NCI-H82 (cell line): ENCODE measurements at places on chromosomes 3 and 15.

DNA sequence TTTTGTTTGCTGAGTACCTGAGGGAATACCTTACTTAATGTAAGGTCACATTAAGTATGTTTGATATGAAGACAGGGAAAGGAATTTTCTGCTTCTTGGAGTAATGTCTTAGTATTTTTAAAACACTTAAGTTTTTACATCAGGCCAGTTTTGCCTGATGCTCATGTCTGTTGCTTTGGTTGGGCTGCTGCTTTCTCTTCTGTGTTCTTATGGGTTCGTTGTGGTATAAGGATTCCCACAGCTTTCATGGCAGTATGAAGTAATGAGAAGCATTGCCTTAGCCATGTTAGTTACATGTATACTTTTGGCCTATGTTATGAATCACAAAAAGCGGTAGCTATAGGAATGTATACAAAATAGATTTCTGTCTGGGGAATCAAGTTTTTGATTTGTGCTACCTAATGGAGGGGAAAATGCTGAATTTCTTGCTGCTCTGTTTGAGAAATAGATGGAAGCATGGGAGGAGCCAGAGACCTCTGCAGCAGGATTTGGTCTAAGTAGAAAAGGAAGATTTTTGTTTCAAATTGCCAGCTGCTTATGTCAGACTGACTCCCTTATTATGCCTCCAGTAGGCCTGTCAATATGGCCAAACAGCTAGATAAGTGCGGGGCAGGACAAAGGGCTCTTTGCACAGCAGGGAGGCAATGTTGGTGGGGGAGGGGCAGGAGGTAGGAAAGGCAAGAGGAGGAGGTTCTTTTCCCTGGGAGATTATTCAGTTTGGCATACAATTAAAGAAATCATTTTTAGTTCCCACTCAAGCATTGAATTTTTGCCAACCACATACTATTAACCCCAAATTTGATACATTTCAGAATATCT is 5.2 kb downstream of the SETD5 start:
- DNase-seq, result peak; percentile 91

DNA sequence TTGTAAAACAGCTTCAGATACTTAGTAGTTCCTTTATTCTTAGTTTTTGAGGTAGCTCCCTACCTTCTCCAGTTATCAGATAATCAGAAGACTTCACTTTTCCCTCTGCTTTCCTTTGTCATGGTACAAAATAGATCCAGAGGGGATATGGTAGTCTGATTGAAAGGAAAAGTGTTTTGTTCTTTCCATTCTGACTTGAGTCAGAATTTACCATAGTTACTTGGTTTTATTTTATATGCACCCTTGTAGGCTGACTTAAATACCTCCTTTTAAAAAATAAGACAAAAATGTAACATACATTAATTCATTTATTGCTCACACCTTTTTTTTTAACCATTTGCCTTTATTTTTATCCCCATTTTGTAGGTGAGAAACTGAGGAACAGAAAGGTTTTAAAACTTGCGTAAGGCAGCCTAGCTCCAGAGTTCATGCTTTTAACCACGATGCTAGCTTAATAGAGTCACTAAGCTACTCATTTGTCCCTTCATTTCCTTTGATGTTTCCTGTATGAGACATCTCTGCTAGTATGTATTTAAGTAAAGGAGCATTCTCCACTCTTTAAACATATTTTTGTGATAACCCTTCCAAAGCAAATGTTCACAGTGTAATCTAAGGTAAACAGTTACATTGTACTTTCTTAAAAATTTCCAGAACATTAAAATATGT is 187.5 kb downstream of the KLHL25 start:
- no peak for DNase-seq

- DNase-seq, result no peak
Measured at GRCh38 chr15:92848852-92849598, 51.1 kb upstream of the CHD2 start.

- DNase-seq, result no peak
Measured at GRCh38 chr3:116563351-116563750, 118.1 kb upstream of the LSAMP start.

DNA sequence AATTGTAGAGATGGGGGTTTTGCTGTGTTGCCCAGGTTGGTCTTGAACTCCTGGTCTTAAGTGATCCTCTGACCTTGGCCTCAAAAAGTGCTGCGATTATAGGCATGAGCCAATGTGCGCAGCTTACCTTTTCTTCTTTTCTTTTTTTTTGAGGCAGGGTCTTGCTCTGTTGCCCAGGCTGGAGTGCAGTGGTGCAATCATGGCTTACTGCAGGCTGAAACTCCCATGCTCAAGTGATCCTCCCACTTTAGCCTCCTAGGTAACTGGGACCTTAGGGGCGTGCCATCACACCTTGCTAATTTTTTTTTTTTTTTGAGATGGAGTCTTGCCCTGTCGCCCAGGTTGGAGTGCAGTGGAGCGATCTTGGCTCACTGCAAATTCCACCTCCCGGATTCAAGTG is 13.0 kb downstream of the RBM6 start:
- DNase-seq, result no peak

DNA sequence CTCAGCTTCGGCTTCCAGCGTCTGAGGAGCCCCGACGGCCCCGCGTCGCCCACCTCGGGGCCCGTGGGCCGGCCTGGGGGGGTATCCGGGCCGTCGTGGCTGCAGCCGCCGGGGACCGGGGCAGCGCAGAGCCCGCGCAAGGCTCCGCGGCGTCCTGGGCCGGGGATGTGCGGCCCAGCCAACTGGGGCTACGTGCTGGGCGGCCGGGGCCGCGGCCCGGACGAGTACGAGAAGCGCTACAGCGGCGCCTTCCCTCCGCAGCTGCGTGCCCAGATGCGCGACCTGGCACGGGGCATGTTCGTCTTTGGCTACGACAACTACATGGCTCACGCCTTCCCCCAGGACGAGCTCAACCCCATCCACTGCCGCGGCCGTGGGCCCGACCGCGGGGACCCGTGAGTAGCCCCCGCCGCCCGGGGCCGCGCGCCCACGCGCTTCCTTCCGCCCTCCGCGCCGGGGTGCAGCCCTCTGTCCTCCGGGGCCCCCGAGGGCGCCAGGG is 462 bp downstream of the EDEM1 start:
- peak; percentile 38 for DNase-seq

- peak; percentile 7 for DNase-seq
Measured at GRCh38 chr3:116433552-116433951, 11.7 kb downstream of the LSAMP start.

DNA sequence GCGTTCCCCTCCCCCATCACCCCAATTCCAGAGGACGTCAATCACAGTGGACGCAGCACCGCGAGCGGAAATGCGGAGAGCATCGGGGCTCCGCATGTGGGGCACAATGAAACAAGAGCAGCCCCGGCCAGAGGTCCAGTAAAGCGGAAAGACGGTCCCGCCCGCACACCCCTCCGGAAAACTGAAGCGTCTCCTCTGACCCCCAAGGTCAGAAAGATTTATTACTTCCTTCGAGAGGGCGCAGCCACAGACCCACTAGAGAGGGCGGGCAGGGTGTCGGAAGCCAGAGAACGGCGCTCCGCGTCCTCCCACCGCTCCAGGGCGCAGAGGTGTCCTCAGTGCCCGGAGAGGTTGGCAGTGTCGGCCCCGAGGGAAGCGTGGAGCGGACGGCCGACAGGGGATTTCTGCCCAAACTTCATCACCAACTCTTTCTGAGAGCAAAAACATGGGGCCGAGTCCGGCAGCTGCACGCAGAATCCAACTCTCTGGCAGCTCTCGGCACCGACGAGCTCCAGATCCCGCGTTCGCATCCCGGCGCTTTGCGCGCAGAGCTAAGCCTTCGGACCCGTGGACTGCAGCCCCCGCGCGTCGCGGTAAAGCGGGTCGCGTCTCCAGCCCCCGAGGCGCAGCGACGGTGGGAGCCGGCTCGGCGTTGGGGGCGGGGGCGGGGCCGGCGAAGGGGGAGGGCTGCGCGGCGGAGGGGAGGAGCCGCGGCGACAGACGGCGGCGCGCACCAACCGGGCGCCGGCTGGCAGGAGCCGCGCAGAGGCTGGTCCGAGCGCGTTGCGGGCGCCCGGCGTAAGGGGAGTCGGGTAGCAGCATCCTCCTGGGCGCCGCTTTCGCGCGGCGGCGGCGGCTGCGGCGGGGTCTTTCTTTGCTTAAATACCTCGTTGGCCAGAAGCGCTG is at the start of gene CHST2:
Gene CHST2, plus strand, starts transcription at position 763 of the 906 bp plus-strand sequence. CDS start 1,046 bp downstream, outside the sequence.
- DNase-seq, result peak; percentile 90

- peak; percentile 40 for DNase-seq
Measured at GRCh38 chr15:58486062-58486461, 54.3 kb downstream of the LIPC start.

GRCh38 chr3:185659942-185660921 is 74.1 kb downstream of the SENP2 start:
- peak; percentile 92 for DNase-seq

DNA sequence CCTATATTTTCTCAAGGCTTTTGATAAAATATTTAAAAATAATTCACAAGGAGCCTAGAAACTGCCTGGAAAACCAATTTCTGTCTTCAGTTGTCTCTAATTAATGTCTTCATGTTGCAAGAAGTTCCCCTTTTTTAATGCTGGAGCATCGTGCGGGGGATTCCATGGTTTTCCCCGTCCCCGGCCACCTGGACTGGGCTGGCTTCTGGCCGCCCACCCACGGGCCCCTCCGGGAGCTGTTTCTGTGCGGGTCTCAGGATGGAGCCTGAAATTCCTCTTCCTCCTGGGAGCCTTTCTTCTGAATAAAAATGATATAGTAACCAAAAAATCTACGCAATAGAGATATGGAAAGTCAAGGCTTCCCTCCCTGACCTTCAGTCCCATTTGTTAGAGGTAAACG is 8.1 kb upstream of the LRRK1 start:
- DNase-seq, result no peak

GRCh38 chr3:85074003-85074402 is 115.2 kb downstream of the CADM2 start:
- DNase-seq, result no peak

DNA sequence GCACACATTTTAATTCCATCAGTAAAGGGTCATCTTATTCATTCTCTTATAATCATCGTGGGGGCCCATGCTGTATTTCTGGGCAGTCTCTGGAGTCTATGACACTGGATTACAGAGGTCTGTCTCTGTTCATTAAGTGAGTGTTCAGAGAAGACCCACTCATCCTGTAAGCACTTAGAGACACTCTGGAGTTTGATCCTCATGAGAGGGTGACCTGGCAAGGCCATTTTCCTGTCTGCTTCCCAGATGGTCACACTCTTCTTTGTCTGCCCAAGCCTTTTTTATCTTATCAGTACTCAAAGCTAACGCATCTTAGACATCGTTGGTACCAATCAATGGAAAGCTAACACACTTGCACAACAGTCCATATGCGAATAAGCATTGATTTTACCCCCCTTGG is 333.1 kb downstream of the RORA start:
- peak; percentile 82 for DNase-seq

GRCh38 chr3:26621906-26622620 is 509 bp upstream of the LRRC3B start:
- peak; percentile 6 for DNase-seq

DNA sequence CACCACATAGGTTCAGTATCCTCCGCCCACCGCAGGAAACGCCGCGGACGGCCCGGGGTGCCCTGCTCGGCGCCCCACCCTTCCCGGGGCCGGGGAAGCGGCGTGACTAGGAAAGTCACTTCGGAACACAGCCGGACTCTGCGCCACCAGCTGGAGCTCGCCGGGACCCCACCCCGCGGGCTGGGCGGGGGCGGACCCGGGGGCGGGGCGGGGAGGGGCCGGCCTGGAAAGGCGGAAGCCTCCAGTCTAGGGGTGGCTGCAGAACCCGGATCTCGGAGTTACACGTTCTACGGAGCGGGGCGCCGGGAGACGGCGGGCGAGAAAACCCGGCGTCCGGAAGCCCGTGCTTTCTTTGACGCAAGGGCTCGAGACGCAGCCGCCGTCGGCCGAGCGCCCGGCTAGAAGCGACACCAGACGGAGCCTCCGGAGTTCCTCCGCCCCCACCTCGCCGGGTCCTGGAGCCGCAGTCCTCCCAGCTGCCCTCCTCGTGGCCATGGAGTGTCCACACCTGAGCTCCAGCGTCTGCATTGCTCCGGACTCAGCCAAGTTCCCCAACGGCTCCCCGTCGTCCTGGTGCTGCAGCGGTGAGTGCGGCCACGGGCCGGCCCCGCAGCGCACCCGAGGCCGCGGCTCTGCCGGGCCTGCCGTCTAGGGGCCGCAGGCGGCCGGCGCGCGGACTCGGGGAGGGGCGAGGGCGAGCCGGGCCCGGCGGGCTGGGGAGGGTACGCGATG is at the start of gene USP3:
Gene USP3, plus strand, starts transcription at position 347 of the 732 bp plus-strand sequence. Its CDS starts 147 bp downstream, at position 494.
- peak; percentile 98 for DNase-seq

GRCh38 chr3:55190331-55190730 is 262.5 kb upstream of the LRTM1 start:
- DNase-seq, result peak; percentile 13

DNA sequence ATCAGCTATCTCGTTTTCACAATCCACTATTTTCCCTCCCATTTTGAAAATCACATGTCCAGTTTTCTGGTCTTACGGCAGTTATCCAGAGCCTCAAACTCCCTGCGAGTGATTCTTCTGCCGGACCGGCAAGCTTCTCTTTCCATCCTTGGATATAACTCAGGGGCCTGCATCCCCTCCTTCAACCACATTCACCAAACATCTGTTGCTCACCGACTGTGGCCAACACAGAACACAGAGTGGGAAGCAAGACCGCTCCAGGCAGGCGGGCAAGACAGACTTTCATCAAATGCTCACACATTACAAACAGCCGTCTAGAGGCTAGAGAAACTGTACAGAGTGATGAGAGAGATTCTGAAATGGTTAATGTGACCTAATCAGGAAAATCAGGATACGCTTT is 7.6 kb upstream of the SLC12A8 start:
- no peak for DNase-seq

GRCh38 chr3:113697500-113698090 is 1.2 kb upstream of the USF3 start:
- no peak for DNase-seq

DNA sequence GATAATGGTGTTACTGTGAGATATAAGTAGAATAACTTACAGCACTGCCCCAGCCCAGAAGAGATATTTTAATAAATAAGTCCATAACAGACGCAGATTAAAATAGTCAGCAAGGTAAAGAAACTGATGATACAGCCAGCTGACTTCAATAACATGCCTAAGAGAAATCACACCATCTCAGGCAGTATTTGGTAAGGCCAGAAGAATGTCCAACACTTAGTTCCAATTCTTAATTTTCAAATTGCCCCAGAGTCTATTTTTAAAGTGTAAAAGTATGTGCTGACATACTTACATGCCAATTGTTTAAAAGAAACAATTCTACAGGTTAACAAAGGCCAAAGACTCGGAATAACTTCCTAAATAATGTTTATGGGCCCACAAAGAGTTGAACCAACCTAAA is 1.6 kb downstream of the GNB4 start:
- no peak for DNase-seq

- no peak for DNase-seq
Measured at GRCh38 chr15:56844892-56845291, 73.6 kb upstream of the TCF12 start.

DNA sequence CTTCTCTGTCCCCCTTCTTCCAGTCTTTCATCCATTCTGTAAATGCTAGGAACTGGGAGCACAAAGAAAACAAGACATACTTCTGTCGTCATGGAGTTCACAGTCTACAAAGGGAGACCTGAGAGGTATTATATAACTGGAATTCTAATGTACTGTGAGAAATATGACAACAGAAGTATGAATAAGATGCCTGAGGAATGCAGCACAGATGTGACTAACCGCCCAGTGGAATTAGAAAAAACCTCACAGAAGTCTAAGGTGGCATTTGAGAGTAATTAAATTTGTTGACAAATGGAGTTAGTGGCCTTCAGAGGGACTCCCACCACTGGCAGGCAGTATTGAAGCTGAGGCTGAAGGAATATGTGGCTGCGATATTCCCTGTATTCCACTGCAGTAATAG is 168.5 kb upstream of the FAM3D start:
- DNase-seq, result no peak
